ENCODE measurements at places on chromosomes 6 and 20. TPM values are rescaled to one million over a fixed set of nuclear protein-coding genes. Genes with fewer than 3 reads are reported as not detected.

- H3K27me3 ChIP-seq: no peaks in the 10 kb centered on the region
- DNase-seq: no peak
- peaks cover 3% of the 10 kb centered on the region for H3K4me1 ChIP-seq
- no peak overlapping the region for H3K4me3 ChIP-seq
- no peak overlapping the region for H3K27ac ChIP-seq
Observed at GRCh38 chr6:163585932-163586437, 171.5 kb downstream of the QKI start.

- no peaks in the 10 kb centered on the region for H3K27me3 ChIP-seq
- H3K36me3 ChIP-seq: no peaks in the 10 kb centered on the region
- no peak for DNase-seq
Observed at GRCh38 chr6:38420207-38420606, 219.5 kb downstream of the BTBD9 start.

- H3K4me3 ChIP-seq: no peak overlapping the region
- H3K27ac ChIP-seq: no peak overlapping the region
- H3K27me3 ChIP-seq: peaks cover 20% of the 10 kb centered on the region
- H3K36me3 ChIP-seq: no peaks in the 10 kb centered on the region
- H3K4me1 ChIP-seq: no peaks in the 10 kb centered on the region
Observed at GRCh38 chr6:73248192-73248903, 14.6 kb downstream of the KHDC1 start.

GRCh38 chr6:27760464-27760863, 151.7 kb downstream of the OR2B2 start:
- H3K4me3 ChIP-seq: no peak overlapping the region
- DNase-seq: no peak
- peaks cover 3% of the 10 kb centered on the region for H3K27me3 ChIP-seq
- peaks cover 38% of the 10 kb centered on the region for H3K4me1 ChIP-seq

- no peaks in the 10 kb centered on the region for H3K4me1 ChIP-seq
- H3K4me3 ChIP-seq: no peak overlapping the region
- peaks cover 4% of the 10 kb centered on the region for H3K27me3 ChIP-seq
Observed at GRCh38 chr6:126307849-126308248, 32.1 kb upstream of the CENPW start.

Gene GPX5
- not detected for total RNA-seq

Gene SLC17A9
- total RNA-seq: 14.0 TPM

Gene MLN
- total RNA-seq: not detected

Gene PERP
- total RNA-seq: 4.8 TPM

Gene CDSN
- not detected for total RNA-seq

All from activated CD4-positive, alpha-beta T cell treated with anti-CD3 and anti-CD28 coated beads, Interleukin-2, amount 10 ng/mL, durations not matched to agents 24 days and 14 days (primary cell).